Smooth muscle cell of the umbilical artery (primary cell): ENCODE measurements at places on chromosomes 12 and 14. TPM values are rescaled to one million over a fixed set of nuclear protein-coding genes. Genes with fewer than 3 reads are reported as not detected.

Gene FOS
- total RNA-seq, result 3.0 and 3.9 TPM in 2 replicates

Gene LHX5
- total RNA-seq, result not detected in 2 replicates

Gene RGS6
- not detected in 2 replicates for total RNA-seq

Gene REM2
- 0.14 TPM in 1 of 2 replicates, not detected in the other for total RNA-seq

Gene GLT8D2
- 29.2 and 74.8 TPM in 2 replicates for total RNA-seq

Gene DEPDC4
- 0.59 and 0.65 TPM in 2 replicates for total RNA-seq

Gene RNASE3
- not detected in 2 replicates for total RNA-seq

Gene ACOT6
- not detected in 2 replicates for total RNA-seq

Gene FIGNL2
- total RNA-seq, result under 0.01 and 0.09 TPM in 2 replicates

Gene YARS2
- total RNA-seq, result 32.7 and 35.4 TPM in 2 replicates
